ENCODE measurements at places on chromosomes 16 and 17.
A peak's percentile ranks its signal among the peaks of the same experiment; 100 is the strongest.

DNA sequence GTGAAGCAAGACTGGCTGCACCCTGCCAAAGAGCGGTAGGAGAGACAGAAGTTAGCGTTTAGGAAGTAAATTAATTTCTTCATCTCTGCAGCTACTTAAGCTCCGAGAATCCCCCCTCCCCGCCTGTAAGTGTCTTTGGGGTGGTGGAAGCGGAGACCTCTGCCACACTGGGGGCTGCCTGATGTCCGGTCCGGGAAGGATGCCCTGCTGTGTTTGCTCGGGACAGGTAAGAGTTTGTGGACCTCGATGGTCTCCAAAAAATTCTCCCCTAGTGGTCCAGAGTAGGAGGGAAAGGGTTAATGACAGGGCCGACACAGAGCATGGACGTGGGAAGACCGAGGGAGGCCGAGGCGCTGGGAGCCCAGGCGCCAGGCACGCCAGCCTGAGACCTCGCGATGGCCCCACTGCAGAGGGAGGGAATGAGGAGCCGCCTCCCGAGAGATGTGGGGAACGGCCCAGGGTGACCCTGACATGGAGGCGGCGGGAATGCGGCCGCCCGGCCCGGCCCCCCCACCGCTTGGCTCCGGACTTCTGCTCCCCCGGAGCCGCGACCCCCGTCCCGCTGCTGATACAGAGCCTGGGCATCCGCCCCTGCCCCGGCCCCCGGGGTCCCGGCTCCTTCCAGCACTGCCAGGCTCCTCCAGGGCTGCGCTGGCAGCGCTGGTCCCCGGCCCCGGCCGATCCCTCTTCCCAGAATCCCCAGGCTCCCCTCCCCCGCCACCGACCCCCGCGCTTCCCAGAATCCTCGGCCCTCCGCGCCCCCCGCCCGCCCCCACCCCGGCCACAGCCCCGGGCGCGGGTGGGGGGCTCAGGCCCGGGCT, 680 bp downstream of the ZNF629 start:
- DNase-seq = no peak

DNA sequence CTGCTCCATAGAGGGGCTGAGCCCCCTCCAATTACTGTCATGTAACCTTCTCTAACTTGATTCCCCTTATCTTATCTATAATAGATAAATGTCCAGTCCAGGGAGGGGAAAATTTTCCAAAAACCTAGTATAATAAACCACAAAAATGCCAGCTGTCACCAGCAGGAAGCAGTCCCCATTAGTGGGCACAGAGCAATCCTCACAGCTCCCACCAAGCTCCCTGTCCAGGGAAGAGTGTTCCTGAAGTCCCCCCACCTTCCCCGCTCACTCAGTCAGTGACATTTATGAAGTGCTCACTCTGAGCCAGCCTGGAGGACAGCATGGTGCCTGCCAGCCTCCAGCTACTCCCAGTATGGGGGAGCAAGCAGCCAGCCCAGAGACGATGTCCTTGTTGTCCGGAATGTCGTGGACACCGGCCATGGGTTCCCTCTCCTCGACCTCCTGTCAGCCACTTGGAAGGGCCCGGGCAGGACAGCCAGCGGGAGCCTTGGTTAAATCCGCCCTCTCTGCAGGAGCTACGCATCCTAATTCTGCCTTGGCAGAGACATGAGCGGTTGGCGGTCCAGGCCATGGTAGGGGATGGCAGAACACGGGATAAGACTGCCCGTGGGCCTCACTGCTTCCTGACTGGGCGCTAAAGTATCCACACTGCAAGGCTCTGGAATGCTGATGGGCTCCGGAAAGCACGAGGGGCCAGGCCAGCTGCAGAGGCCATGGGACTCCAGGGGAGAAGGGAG, 102.0 kb upstream of the CDH5 start:
- DNase-seq = no peak

- DNase-seq = no peak
Observed at GRCh38 chr17:39922006-39922405, 3.6 kb upstream of the GSDMB start.

DNA sequence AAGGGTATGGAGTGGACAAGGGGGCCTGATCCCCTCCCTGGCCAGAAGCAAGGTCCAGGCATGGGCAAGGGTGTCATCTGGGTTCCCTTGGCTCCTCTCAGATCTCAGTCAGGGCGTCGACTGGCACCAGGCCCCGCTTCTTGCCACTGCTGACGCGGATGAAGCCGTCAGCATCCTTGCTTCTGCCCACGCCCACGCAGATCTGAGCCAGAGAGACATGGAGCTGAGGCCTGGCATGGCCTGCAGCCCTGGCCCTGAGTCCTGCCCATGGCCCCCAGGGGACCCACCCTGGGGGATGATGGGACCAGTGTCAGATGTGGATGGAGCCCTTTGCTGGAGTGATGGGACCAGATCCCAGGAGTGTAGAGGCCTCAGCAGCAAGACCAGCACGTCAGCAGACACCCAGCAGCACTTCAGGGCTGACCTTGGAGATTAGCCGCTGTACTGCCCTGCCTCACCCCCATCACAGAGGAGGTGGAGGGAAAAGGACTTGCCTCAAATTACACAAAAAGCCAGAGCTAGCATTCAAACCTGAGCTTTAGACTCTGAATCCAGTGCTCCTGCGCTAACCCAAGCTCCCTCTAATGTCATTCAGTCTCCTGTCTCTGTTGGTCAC, 12.2 kb downstream of the RPL19 start:
- no peak for DNase-seq

- no peak for DNase-seq
Observed at GRCh38 chr16:12750554-12750918, 53.2 kb downstream of the CPPED1 start.

- peak; percentile 28 for DNase-seq
Observed at GRCh38 chr16:12228602-12229499, 252.3 kb downstream of the SNX29 start.

GRCh38 chr16:71855937-71856662, 10.3 kb downstream of the ATXN1L start:
- no peak for DNase-seq

DNA sequence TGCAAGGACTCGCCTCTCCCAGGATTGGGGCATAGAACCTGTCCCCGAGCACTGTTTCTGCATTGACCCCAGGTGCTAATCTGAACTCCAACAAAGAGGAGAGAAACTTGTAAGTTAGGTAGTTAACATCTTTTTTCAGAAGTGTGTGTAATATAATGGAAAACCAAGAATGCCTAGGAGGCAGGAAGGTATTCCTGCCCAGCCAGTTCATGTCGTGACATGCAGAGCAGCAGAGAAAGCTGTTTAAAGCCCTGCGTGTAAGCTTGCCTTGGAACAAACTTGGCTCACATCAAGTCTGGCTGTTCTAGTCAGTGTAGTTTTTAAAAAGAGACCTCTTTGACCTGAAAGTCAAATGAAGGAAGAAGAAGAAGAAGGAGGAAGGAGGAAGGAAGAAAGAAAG, 2.1 kb upstream of the GNA13 start:
- no peak for DNase-seq

DNA sequence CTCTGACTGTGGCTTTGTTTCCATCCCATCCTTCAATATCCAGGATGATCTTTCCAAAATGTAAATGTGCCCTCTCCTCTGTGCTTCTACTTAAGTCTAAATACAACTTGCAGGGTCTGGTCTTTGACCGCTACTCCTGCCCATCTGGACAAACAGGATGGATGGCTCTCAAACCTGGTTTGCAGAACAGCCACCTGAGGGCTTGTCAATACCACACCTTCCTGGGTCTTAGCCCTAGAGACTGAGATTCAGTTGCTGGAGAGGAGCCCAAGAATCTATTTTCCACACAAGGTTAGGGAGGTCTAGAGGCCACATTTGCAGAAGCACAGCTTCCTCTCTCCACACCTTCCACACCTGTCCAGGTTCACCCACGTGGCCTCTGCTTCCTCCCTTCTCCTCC, 1.9 kb upstream of the GRB7 start:
- no peak for DNase-seq

- peak; percentile 82 for DNase-seq
Observed at GRCh38 chr17:43791589-43791988, 11.4 kb downstream of the CFAP97D1 start.

GRCh38 chr17:17343160-17343735, 40.1 kb downstream of the NT5M start:
- no peak for DNase-seq

- no peak for DNase-seq
Observed at GRCh38 chr17:14760212-14760611, 459.3 kb downstream of the HS3ST3B1 start.

GRCh38 chr17:42413464-42414040, 9.5 kb downstream of the CAVIN1 start:
- no peak for DNase-seq

GRCh38 chr17:77109159-77109759, 31.5 kb upstream of the SEC14L1 start:
- DNase-seq = no peak

- DNase-seq = no peak
Observed at GRCh38 chr17:6927290-6928126, 68.3 kb upstream of the ALOX12 start.

DNA sequence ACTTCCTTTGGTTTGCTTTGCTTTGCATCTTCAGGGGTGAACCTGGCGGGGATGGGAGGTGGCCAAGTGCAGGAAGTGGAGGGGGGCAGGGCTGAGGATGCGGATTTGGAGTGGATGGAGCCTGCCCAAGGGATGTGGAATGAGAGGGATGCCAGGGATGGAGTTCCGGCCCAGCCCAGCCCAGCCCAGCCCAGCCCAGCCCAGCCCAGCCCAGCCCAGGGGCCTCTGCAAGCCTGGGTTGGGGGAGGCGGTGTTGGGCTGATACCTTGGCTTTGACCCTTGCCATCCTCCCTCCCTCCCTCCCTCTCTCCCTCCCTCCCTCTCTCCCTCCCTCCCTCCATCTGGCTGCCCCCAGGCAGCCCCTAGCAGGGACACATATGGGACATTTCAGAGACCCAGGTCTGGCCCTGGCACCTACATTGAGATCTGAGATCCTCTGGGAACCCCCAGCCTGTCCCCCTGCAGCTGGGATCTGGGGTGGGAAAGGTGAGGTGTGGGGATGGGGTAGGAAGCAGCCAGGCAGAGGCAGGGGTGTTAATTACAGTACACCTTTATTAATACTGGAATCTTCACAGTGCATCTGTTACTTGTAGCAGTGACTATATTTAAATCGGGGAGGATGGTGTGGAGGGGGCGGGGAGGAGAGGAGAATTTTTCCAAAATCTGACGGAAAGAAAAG, 14.5 kb downstream of the IL34 start:
- no peak for DNase-seq

DNA sequence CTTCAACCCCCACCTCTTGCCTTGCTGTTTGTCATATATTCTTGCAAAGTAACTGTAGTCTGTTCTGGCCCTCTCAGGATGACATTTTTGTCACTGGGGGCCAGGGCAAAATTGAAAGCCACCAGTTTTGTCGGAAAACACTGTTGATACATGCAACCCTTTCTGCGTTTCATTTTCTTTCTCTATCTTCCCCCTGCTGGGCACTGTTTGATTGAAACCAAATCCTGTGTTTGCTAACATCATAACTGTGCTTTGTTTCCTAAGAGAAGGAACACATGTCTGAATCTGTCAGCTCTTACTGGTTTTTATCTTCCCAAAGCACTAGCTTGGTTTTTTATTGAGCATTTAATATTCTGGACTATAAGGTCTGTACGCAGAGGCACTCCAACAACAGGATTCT, 11.7 kb upstream of the CPPED1 start:
- DNase-seq = no peak

GRCh38 chr16:65075877-65076276, 46.0 kb downstream of the CDH11 start:
- DNase-seq = no peak

DNA sequence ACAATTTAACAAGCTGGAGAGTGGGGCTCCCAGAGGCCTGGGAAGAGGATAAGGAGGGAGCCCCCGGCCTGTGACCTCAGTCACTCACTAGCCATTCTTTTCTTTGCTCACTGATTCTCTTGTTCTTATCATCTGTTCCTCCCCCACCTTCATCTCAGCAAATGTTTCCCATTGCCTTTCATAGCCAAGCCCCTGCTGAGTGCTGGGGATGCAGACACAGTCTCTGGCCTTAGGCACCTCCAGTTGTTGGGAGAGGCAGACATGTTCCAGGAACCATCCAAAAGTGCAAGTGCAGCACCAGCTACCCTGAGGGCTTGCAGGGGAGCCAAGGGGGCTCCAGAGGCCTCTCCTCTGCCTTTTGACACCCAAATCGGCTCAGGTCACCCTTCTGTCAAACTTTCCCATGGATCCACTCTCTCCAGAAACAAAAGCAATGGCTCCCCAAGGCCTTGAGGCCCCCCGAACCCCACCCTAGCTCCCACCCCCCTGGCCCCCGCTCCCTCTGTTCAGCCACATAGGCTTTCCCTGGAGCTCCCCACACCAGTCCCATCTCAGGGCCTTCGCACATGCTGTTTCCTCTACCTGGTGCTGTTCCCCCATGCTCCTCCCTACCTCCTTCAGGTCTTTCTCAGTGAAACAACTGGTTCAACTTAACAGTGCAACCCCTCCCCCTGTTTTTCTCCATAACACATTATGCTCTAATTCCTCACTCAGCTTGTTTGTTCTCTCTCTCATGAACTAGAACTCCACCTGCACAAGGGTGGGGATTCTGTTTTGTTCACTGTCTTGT, 14.9 kb upstream of the KCNJ12 start:
- DNase-seq = no peak

GRCh38 chr16:23908790-23909189, 73.0 kb downstream of the PRKCB start:
- DNase-seq = no peak

- no peak for DNase-seq
Observed at GRCh38 chr17:19302791-19303331, 59.7 kb downstream of the B9D1 start.

GRCh38 chr16:8936421-8936820, 27.3 kb downstream of the USP7 start:
- DNase-seq = peak; percentile 16

DNA sequence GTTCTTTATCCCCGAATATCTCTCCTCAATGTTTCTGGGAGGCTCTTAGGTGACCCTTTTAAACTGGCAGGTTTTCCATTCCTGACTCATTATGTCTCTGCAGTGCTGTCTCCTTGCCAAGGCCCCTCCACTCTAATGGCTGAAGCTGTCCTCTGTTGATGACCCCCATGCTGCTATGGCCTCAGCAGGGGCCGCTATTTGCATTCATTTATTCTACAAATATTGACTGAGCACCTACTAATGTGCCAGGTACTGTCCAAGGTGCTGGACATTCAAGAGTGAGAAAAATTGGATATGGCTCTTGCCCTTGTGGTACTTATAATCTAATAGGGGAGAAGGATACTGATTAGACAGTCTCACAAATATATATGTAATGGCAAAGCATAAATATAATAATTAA, 55.4 kb downstream of the GP2 start:
- no peak for DNase-seq

GRCh38 chr16:12417815-12418211, 385.9 kb downstream of the CPPED1 start:
- no peak for DNase-seq

Measured in HCT116 (cell line).